ENCODE measurements at places on chromosomes 3 and 15.

DNA sequence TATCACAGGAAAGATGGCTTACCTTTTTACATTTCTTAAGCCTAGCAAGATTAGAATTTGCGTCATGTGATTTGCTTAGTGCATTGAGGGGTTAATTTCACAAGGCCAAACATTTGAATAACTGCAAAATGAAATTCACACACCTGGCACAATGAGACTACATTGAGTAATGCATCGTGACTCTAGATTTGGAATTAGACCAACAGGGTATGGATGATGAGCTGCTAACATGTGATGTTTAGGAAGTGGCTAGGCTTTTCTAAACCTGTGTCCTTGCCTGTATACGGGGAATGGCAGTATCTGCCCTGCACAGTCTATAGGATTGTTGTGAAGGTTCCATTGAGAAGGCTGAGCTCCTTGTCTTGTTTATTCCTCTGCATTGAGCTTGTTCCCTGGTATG, 160.1 kb downstream of the MFSD1 start:
- no peak overlapping the region for H3K27ac ChIP-seq
- no peaks in the 10 kb centered on the region for H3K4me1 ChIP-seq
- no peaks in the 10 kb centered on the region for H3K27me3 ChIP-seq

DNA sequence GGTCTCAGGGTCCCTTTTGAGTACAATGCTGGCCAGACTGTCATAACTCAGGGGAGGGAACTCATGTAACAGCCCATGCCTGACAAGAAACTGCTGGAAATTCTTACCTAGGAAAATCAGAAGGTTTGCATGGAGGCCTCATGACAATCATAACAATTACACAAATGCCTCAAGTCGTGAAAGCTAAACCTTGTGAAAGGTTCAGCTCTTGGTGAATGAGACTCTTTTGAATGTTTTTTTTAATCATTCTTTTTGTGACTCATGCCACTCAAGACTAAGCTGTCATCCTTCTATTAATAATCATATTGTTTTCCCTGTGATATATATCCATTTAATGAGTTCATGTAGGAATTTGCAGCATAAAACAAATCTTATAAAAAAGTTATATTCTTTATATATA, 61.4 kb upstream of the LEKR1 start:
- peaks cover 28% of the 10 kb centered on the region for H3K4me1 ChIP-seq
- H3K4me3 ChIP-seq = no peak overlapping the region
- H3K27me3 ChIP-seq = no peaks in the 10 kb centered on the region
- no peaks in the 10 kb centered on the region for H3K36me3 ChIP-seq
- no peak overlapping the region for H3K27ac ChIP-seq
- no peak for DNase-seq

GRCh38 chr15:37122703-37123102, 22.4 kb upstream of the MEIS2 start:
- DNase-seq = no peak
- peak overlapping the region; percentile 48 for H3K27ac ChIP-seq
- H3K4me1 ChIP-seq = peaks cover 6% of the 10 kb centered on the region
- peaks cover 13% of the 10 kb centered on the region for H3K36me3 ChIP-seq

- H3K27ac ChIP-seq = no peak overlapping the region
- no peaks in the 10 kb centered on the region for H3K27me3 ChIP-seq
- H3K36me3 ChIP-seq = peaks cover 6% of the 10 kb centered on the region
- peaks cover 5% of the 10 kb centered on the region for H3K4me1 ChIP-seq
Observed at GRCh38 chr3:60953351-60953750, 297.9 kb downstream of the FHIT start.

DNA sequence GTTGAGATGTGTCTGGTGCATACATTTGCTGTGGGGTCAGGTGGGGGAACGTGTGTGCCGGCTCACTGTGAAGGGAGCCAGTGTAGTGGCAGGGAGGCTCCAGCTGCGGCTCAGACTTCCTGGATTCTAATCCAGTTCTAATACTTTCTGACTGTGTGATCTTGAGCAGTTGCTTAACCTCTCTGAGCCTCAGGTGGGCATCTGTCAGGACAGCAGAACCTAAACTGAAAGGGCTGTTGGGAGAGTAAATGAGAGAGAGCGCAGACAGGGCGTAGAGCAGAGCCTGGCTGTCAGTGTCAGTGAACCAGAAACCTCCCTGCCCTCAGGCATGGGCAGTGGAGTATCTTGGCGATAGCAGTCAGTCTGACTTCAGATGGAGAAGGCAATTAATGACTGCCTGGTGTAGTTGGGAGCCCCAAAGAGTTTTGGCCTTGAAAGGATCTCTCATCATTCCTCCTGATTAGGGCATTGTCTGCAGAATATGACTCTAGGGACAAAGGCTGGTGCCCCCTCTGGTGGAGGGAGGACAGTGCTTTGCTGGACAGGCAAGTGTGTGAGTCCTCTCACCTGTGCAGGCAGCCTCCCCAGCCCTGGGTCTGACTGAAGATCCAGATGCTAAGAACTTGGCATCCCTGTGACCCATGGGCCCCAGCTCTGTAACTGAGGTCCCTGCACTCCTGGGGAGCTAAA, 9.6 kb downstream of the KBTBD13 start:
- no peaks in the 10 kb centered on the region for H3K36me3 ChIP-seq
- H3K4me3 ChIP-seq = no peak overlapping the region
- H3K4me1 ChIP-seq = peaks cover 59% of the 10 kb centered on the region

DNA sequence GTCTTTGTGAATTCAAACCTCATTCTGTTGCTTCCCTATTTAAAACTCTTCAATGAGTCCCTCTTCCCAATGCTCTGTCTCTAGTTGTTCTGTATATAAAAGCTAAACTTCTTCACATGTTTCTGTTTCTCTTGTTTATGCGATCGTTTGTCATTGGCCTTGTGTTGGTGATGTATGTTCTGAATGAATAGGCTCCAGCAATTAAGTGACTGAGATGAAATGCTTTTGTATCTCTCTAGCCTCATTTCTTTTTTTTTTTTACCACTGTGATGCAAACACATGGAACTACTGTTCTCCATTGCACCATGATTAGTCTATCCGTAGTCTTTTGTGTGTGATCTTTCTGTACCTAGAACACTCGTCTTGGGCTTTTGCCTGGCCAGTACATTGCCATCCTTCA, 380.5 kb upstream of the TPRG1 start:
- H3K27ac ChIP-seq = no peak overlapping the region
- H3K36me3 ChIP-seq = peaks cover 11% of the 10 kb centered on the region
- peaks cover 10% of the 10 kb centered on the region for H3K4me1 ChIP-seq
- no peak for DNase-seq
- no peaks in the 10 kb centered on the region for H3K27me3 ChIP-seq

DNA sequence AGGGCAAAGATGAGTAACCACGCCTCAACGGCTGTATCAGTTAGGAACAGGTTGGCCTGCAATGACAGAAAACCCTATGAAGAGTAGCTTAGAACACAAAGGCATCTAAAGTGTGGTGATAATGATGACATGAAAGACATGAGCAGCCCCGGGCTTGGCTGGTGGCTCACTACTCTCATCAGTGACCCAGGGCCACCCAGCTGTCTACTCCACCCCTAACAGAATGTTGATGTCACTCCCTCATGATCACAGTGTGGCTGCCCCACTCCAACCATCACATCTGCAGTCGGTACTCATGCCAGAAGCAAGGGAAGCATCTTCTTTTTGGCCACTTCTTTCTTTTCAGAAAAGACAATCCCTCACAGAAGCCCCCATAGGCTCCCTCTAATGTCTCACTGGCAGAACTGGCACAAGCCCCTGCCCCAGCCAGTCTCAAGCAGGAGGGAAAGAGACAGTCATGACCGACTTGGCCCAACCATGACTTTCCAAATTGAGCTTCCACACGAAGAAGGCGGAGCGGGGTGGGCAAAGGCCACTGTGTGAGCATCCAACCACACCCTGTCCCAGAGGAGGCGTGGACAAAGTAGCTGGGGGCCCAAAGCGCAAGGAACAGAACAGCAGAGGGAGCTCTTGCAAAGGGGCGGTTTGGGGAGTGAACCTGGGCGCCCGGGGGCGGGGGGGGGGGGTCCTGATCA, 72.0 kb upstream of the IQSEC1 start:
- no peak overlapping the region for H3K27ac ChIP-seq
- DNase-seq = no peak
- H3K27me3 ChIP-seq = peaks cover 15% of the 10 kb centered on the region
- no peaks in the 10 kb centered on the region for H3K4me1 ChIP-seq

DNA sequence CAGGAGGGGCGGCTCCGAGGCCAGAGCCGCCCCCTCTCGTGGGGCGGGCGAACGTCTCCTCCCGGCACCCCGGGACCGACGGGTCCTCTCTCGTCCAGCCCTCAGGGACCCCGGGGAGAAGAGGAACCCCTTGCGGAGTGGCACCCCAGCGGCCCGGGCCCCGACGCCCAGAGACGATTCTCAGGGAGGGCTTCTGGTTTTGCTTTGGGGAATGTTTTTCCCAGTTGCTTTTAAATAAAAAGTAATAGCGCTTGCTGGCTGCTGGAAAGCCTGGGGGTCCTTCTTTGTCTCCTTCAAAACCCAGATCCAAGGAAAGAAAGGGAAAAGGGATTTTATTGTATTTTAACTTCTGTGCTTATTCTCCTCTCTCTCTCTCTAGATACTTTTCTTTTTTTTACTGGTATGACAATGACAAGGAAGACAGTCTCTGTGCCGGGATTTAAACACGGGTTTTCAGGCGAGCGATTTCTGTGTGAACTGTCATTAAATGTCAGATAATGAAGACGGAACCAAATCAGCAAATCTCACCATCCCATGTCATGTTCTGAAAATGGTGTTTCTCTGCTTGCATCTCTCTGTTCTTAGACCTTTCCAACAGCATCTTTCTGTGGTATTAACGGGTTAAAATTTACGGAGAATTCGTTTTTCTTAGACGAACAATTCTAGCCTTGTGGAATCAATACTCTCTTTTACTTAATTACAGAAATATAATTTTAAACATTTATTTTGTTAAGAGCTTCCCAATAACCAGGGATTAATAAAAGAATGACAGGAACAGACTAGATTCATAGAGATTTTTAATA, 530 bp upstream of the PCOLCE2 start:
- H3K36me3 ChIP-seq = no peaks in the 10 kb centered on the region
- no peak for DNase-seq
- peaks cover 51% of the 10 kb centered on the region for H3K27me3 ChIP-seq
- peak overlapping the region; percentile 88 for H3K4me3 ChIP-seq

DNA sequence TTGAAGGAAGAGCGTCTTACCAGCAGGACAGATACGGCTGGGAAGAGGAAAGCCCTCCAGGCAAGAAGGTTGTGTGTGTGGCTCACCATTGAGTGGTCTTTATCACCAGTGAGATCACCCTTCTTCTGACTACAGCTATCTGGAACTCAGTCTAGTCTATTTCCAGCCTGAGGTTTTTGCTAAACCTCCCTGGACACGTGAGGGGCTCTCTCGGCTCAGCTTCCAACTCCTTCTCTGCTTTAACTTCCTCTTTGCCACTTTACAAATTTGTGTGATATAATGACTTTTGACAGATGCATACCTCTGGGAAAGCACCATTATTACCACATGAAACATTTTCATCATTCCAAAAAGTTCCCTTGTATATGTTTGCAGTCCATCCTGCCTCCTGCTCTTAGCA, 15.3 kb upstream of the ROPN1 start:
- DNase-seq = no peak
- H3K4me3 ChIP-seq = no peak overlapping the region
- no peak overlapping the region for H3K27ac ChIP-seq

- H3K4me1 ChIP-seq = no peaks in the 10 kb centered on the region
- no peaks in the 10 kb centered on the region for H3K27me3 ChIP-seq
- H3K36me3 ChIP-seq = no peaks in the 10 kb centered on the region
- H3K4me3 ChIP-seq = no peak overlapping the region
Observed at GRCh38 chr3:40858364-40859115, 333.8 kb downstream of the ZNF621 start.

- no peaks in the 10 kb centered on the region for H3K36me3 ChIP-seq
- no peak for DNase-seq
- peaks cover 22% of the 10 kb centered on the region for H3K4me1 ChIP-seq
- no peaks in the 10 kb centered on the region for H3K27me3 ChIP-seq
- H3K27ac ChIP-seq = no peak overlapping the region
- no peak overlapping the region for H3K4me3 ChIP-seq
Observed at GRCh38 chr15:95016511-95017229, 785.3 kb downstream of the MCTP2 start.

- no peaks in the 10 kb centered on the region for H3K4me1 ChIP-seq
- no peak overlapping the region for H3K4me3 ChIP-seq
- H3K27ac ChIP-seq = no peak overlapping the region
- no peaks in the 10 kb centered on the region for H3K27me3 ChIP-seq
- no peaks in the 10 kb centered on the region for H3K36me3 ChIP-seq
Observed at GRCh38 chr3:24670871-24671270, 176.2 kb upstream of the THRB start.

DNA sequence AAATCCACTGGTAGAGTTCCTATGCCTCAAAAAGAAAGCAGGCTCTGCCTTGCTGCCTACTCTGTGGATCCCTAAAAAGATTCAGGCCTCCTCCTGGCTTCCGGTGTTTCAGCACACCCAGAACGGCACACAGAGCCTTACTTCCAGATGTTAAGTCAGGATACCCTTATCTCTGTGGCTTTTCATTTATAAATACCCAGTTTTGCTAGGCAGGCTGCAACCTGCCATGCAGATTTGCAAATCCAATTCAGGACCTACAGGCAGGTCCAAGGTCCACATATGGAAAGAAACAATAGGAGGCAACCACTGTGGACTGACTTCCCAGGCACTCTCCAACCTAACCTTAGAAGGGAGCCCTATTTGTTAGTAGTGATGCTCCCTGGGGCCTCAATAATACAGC, 30.7 kb downstream of the EFL1 start:
- DNase-seq = no peak
- H3K36me3 ChIP-seq = peaks cover 17% of the 10 kb centered on the region
- no peak overlapping the region for H3K4me3 ChIP-seq
- H3K27me3 ChIP-seq = no peaks in the 10 kb centered on the region

GRCh38 chr15:80605591-80606150, 89.4 kb upstream of the ABHD17C start:
- H3K4me1 ChIP-seq = peaks cover 20% of the 10 kb centered on the region
- DNase-seq = no peak
- no peak overlapping the region for H3K27ac ChIP-seq
- no peak overlapping the region for H3K4me3 ChIP-seq
- no peaks in the 10 kb centered on the region for H3K36me3 ChIP-seq

GRCh38 chr3:115834068-115834467, 210.8 kb downstream of the GAP43 start:
- no peak overlapping the region for H3K27ac ChIP-seq
- no peaks in the 10 kb centered on the region for H3K27me3 ChIP-seq
- H3K36me3 ChIP-seq = peaks cover 9% of the 10 kb centered on the region
- no peak overlapping the region for H3K4me3 ChIP-seq
- H3K4me1 ChIP-seq = peaks cover 11% of the 10 kb centered on the region

- DNase-seq = no peak
- H3K4me1 ChIP-seq = peaks cover 15% of the 10 kb centered on the region
- H3K4me3 ChIP-seq = no peak overlapping the region
- peaks cover 3% of the 10 kb centered on the region for H3K27me3 ChIP-seq
Observed at GRCh38 chr15:25937796-25938195, 74.7 kb upstream of the ATP10A start.

GRCh38 chr3:66592927-66593625, 92.3 kb upstream of the LRIG1 start:
- DNase-seq = no peak
- peaks cover 28% of the 10 kb centered on the region for H3K4me1 ChIP-seq
- H3K27me3 ChIP-seq = peaks cover 17% of the 10 kb centered on the region

DNA sequence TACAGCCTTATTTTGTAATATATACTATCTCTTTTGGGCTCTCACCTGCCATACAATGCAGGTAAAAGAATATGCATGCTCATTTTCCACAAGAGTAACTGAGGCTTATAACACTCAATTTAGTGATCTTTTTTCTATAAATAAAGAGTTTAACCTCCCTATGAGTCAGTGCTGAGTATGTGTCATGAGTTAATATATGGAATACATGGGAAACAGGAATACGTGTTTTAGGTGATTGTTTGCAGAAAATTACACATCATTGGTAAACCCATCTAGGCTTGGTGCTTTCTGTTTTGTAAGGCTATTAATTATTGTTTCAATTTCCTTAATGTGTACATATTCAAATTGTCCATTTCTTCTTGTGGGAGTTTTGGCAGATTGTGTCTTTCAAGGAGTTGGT, 411.3 kb downstream of the GRM7 start:
- DNase-seq = no peak
- no peak overlapping the region for H3K27ac ChIP-seq
- no peaks in the 10 kb centered on the region for H3K27me3 ChIP-seq
- no peak overlapping the region for H3K4me3 ChIP-seq
- peaks cover 3% of the 10 kb centered on the region for H3K36me3 ChIP-seq
- peaks cover 8% of the 10 kb centered on the region for H3K4me1 ChIP-seq

All from type B pancreatic cell (in vitro differentiated cells).